ENCODE measurements at places on chromosomes 4 and X.

DNA sequence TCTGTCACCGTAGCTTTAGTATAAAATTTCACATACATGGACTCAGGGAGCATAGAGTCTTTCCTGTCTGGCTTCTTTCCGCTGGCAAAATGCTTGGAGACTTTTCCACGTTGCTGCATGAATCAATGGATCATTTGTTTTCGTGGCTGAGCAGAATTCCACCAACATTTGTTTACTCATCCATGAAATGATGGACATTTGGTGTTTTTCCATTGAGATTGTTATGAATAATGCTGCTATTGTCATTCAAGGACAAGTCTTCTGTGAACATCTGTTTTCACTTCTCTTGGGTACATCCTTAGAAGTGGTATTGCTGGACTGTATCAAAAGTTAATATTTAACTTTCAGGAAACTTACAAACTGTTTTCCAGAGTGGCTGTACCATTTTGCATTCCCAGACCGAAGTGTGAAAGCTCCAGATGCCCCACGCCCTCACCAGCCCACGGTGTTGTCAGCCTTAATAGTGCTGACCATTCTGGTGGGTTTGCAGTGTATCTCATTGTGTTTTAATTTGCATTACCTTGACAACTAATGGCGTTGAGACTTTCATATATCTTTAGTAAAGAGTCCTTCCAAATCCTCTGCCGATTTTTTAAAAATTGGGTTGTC is 5.8 kb upstream of the TMEM271 start:
- no peak for DNase-seq

GRCh38 chr4:3436798-3437581 is 4.8 kb upstream of the HGFAC start:
- no peak for DNase-seq

DNA sequence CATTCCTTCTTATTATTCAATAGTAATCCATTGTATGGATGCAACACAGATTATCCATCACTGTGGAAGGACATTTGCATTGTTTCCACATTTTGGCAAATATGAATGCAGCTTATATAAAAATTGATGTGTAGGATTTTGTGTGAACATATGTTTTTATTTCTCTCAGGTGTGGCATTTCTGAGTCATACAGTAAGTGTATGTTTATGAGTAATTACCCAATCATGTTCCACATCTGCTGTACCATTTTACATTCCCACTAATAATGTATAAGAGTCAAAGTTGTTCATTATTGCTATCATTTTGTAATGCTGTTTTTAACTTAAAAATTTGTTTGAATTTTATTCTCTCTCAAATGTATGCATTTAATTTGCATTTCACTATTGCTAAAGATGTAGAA is 25.5 kb downstream of the MAGEA4 start:
- no peak for DNase-seq

GRCh38 chr4:156975686-156976085 is 4.1 kb upstream of the PDGFC start:
- no peak for DNase-seq
